ENCODE measurements at places on chromosomes 3 and 15.

- no peak for ATAC-seq
Observed at GRCh38 chr3:45355351-45355750, 33.0 kb upstream of the LARS2 start.

GRCh38 chr15:91925794-91926193, 72.3 kb downstream of the SLCO3A1 start:
- ATAC-seq, result no peak

DNA sequence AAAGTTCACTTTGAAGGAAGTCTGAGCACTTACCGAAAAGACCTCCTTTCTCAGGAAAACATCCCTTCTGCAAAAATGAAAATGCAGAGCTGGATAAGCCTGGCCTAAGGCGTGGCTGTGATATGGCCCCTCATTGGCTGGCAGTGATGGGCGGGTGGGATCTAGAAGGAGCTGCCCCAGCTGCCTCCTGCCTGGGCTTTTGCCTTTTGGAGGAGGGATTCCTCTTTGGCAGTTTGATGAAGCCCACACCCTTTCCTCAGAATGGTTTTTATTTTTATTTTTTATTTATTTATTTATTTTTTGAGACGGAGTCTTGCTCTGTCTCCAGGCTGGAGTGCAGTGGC, 4.0 kb upstream of the DZIP1L start:
- ATAC-seq, result no peak

DNA sequence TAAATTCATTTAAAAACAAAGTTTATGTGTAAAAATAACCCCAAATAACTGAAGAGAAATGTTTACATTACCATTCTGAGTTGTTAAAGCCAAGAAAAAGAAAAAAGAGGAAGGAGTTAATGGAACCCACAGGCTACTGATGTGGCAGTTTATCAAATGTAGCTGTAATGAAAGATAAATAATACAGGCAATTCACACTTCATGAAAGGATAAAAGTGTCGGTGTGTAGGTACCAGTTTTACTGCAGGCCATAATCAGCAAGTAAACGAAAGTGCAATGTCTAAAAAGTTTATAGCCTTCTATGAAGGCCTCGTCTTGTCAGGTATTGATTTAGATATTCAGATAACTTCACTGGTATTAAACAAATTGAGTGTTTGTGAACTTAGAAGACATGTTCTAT, 164.6 kb downstream of the DPH6 start:
- ATAC-seq, result no peak

DNA sequence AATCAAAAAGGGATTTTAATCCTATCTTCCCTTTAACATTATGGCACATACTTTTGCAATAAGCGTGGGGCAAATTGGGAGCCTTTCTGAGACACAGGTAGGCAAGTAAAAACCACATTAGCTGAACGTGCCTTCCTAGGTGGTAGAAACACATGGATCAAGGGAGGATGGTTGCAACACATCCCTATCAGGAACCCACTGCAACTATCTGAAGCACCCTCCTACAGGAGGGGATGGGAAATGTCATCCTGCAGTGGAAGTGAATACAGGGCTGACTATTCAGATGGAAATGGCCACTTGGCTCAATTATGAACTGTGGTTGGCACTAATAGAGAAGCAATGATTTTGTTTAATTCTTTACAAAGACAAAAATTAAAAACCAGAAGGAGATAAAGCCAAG, 826.3 kb downstream of the FHIT start:
- no peak for ATAC-seq

GRCh38 chr15:71276336-71276665, 161.0 kb downstream of the THSD4 start:
- ATAC-seq, result no peak

DNA sequence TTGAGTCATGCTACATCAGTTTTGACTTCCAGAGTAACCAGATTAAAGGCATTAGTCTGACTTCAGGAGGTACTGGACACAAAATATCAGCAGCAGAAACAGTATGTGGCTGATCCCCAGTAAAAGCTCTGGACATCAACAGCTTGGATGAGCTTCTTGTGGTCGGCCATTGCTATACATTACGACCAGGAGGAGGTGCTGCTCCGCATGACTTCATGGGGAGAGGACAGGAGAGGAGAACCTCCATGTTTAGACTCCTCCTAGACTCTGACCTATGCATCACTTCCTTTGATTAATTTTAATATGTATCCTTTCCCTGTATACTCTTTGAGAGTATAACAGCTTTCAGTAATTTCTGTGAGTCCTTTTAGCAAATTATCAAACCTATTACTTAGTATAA, 285.6 kb upstream of the ARHGEF26 start:
- ATAC-seq, result no peak

DNA sequence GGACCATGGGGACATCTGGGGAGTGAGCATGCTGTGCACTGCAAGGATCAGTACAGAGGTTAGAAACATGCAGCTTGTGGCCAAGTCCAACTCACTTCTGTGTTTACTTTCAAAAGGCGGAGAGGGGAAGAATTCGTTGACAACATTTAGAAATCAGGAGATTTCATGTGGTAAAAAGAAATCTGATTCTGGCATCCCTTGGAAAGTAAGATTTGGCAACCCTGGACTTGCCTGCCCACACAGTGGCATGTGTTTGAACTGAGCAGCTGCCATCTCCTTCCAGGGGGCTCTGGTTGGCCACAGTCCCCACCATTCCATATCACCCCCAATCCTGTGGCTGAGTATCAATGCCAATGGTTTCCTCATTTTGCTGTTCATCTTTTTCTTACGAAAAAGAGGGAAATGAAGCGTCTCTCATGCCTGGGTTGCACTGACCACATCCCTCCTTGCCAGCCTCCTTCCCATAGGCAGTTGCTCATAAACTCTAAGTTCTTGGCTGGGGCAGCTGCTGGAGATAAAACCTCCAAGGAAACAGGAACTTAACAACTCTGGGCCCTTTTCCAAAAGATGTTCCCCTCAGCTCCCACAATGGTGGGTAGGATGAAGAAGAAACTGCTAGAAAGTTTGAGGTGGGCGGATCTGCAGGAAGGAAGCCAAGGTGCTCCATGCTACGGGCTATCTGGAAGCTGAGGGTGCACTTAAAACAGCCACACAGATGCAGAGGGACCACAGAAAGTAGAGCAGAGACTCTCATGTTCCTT, 29.2 kb downstream of the SLC6A11 start:
- ATAC-seq, result no peak

Measured in esophagus mucosa (tissue), 1 donor.